ENCODE measurements at places on chromosomes 3 and 15.

- no peak for DNase-seq
Measured at GRCh38 chr3:168416446-168416845, 320.7 kb upstream of the GOLIM4 start.

- DNase-seq: no peak
Measured at GRCh38 chr3:38257583-38257982, 8.0 kb upstream of the SLC22A13 start.

GRCh38 chr3:188339410-188340295 lies 185.7 kb downstream of the LPP start:
- no peak for DNase-seq

- no peak for DNase-seq
Measured at GRCh38 chr3:172066880-172067796, 27.8 kb downstream of the FNDC3B start.

- no peak for DNase-seq
Measured at GRCh38 chr15:59018833-59019232, 31.4 kb downstream of the RNF111 start.

GRCh38 chr15:84831028-84831427 lies 13.9 kb downstream of the ALPK3 start:
- no peak for DNase-seq

DNA sequence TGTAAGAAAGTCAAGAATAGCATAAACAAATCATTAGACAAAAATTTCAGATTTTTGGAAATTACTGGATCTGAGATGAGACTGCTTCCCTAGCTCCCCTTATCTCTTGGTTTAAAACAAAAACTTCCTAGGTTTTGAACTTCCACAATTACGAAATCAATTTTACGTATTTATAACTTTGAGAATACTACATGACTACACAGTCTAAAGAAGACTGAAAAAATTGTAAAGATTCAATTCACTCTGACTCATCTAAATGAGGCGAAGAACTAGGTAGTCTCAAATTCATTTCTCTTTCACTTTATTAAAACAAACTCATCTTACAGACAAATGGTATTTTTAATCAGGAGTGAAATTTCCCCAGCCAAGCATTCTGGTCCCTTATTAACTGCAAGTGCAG lies 10.3 kb downstream of the CCDC54 start:
- DNase-seq: no peak

All from RWPE1 (cell line).